Left hindlimb (tissue), 1 donor: ENCODE measurements at places on chromosomes 5 and 9.
A peak's percentile ranks its signal among the peaks of the same experiment; 100 is the strongest.

GRCh38 chr5:94268226-94268625 lies 350.2 kb downstream of the KIAA0825 start:
- no peak for DNase-seq

DNA sequence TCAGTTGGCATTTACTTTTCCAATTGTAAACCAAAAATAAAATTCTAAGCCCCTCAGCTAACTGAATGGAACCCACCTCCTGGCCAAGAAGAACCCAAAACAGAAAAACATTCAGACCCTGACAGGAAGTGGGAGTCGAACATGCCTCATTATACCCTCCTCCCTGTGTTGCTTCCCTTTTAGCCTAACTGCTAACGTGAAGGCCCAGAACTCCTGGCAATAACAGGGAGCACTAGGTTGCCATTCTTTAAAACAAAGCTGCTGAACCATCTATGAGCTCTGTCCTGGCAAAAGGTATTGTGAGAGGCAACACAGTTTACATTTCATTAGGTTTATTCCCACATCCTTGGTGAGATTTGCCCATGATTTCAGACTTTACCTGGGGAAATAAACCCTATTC lies 481.4 kb downstream of the CHSY3 start:
- no peak for DNase-seq

DNA sequence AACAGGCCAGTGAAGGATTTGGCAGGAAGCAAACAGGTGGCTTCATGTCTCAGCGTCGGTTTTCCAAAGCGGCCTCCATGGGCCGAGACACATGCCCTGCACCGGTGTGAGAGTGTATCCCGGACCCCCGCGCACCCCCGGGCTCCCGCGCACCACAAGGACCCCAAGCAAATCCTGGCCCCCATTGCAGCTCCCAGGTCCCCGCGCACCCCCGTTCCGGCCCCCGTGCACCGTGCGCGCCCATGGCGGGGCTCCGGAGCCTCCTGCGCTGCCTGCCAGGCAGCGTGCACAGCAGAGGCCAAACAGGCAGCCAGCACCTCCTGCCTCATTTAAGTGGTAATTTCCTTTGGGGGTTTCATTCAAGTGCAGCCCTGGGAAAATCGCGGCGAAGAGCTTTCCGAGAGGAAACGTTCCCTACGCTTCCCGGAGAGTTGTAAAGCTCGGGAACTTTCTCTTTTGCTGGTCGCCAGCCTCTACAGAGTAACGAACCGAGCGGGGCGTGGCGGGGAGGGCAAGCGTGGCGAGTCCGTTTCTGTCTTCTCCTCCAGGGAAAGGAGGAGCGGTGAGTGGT lies 145.5 kb upstream of the SLC24A2 start:
- DNase-seq = peak; percentile 37

GRCh38 chr5:45277860-45278259 lies 418.3 kb downstream of the HCN1 start:
- no peak for DNase-seq

- DNase-seq = no peak
Measured at GRCh38 chr5:155260798-155261197, 247.2 kb downstream of the KIF4B start.

DNA sequence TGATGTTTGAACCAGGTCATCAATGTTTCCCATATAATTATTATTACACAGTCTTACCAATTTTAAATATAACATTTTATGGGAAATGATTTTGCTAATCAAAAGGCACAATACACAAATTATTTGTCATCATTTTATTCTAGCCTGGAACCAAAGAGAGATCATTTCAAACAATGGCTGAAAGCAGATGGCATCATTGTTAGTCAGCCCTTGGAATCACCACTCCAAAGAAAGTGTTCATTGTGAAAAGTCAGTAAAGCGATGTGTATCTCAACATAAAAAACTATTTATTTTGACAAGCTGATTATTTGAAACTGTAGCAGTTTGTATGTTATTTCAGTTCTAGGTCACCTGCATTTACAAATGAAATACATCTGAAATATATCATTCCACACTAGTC lies 1068.7 kb downstream of the CDH12 start:
- no peak for DNase-seq

DNA sequence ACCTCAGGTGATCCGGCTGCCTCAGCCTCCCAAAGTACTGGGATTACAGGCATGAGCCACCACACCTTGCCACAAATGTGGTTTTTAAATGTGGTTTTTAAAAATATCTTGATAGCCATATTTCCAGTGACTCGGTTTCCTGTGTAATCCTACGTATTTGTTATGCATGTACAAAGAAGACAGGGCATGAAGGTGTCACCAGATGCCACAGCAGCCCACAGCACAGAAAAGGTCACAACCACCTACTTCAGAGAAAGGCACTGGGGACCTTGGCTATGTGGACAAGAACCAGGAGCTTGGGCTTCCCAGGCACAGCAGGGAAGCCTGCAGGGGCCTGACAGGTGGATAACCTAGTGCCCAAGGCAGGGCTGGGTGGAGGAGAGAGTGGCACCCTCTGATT lies 38.0 kb downstream of the C9orf50 start:
- no peak for DNase-seq

DNA sequence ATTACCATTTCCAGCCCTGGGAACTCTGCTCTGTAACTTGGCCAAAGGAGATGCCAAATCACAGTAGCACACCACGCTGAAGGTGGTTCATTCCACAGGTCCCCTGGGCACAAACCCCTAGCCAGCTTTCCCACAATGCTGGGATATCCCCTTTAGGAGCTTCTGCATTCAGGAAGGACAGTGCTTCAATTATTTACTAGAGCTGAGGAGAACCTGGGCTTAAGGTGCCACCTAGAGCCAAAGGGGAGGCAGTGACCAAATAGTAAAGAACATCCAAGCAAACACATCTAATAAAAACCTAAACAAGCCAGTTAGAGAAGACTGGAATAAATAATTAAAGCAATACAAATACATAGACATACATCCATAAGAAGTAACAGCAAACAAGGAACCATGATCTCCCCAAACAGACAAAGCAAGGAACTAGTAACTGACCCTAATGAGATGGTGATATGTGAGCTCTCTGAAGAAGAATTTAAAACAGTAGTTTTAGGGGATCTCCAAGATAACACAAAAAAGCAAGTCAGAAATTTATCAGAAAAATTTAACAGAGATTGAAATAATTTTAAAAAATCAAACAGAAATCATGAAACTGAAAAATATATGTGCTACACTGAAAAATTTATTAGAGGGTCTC lies 14.6 kb downstream of the KIF4B start:
- DNase-seq = no peak

GRCh38 chr5:9365512-9365911 lies 180.4 kb downstream of the SEMA5A start:
- no peak for DNase-seq

- DNase-seq = no peak
Measured at GRCh38 chr9:130361873-130362362, 82.8 kb upstream of the ASS1 start.

DNA sequence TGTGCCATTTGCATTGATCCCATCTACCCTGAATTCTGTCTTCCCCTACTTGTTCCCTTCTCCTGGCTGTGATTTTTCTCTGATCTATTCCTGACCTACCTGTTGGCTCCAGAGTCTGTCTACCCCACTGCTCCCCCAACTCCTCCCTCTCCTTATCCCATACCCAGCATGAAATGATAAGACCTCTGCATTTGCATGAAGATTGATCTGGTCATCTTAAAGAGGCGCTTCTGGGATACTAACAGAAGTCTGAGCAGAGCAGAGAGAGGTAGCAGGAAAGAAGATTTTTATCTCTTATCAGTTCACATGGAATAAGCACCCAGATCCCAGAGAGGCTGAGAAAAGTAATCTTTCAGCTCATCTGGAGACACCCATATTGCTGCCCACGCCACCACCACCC lies 18.3 kb upstream of the GLIPR2 start:
- DNase-seq = no peak

GRCh38 chr5:174675916-174676315 lies 48.5 kb upstream of the MSX2 start:
- no peak for DNase-seq

DNA sequence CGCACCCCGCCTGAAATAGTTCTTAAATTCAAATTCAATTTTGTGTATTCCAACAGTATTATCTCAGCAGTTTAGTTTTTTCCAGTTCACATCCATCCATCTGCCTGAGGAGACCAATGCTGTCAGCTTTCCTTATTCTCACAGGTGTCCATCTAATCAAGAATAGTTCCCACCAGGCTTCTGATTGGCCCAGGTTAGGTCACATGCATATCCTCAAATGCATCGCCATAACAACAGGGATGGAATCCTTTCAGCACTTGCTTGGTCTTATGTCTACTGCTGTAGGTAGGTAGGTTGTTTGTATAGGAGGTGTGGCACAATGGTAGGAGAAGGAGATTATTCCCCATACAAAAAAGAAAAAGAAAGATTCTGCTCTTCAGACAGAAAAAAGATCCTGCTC lies 91.2 kb downstream of the UBE2R2 start:
- DNase-seq = no peak

DNA sequence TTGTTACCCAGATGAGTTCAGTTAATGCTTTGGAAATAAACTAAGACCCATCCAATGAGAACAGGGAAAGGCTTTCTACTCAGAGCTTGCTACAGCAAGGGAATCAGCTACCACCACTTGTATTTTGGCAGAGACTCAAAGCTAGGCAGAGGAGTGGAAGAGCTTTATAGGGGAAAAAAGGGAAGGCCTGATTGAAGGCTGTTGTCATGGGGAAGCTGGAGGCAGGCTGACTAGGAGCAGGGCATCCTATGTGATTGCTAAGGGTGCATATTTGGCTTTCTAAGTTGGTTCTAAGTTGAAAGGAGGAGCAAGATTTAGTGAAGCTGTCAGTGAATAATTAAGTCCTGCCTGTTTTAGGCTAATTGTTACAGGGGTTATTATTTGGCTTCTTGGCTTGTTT lies 115.5 kb downstream of the PTTG1 start:
- DNase-seq = no peak

- DNase-seq = no peak
Measured at GRCh38 chr5:1113805-1114586, 2.1 kb upstream of the SLC12A7 start.

GRCh38 chr5:116577064-116577788 lies 2.6 kb upstream of the SEMA6A start:
- no peak for DNase-seq

- DNase-seq = no peak
Measured at GRCh38 chr5:33321026-33321425, 119.7 kb upstream of the TARS1 start.

GRCh38 chr5:173855995-173856656 lies 32.0 kb upstream of the CPEB4 start:
- no peak for DNase-seq

GRCh38 chr9:16175461-16175860 lies 622.6 kb downstream of the CCDC171 start:
- no peak for DNase-seq

- peak; percentile 92 for DNase-seq
Measured at GRCh38 chr5:132215329-132215728, 12.3 kb downstream of the P4HA2 start.

DNA sequence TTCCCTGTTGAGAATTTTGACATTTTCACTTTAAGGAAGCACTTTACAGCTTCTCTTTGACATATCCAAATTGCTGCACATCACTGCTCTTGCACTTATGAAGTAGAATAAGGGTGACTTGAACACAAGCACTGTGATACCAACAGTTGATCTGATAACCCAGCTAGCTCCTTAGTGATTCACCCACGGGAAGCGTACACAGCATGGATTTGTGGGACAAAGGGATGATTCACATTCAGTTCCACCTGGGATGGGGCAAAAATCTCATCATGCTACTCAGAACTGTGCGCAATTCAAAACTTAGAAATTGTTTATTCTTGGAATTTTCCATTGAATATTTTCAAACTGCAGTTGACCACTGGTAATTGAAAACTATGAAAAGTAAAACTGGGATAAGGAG lies 1565.5 kb upstream of the CDH9 start:
- DNase-seq = no peak
